Breast epithelium (tissue), 4 donors: ENCODE measurements at places on chromosomes 16 and 17. TPM values are rescaled to one million over a fixed set of nuclear protein-coding genes. Genes with fewer than 3 reads are reported as not detected.

- peak overlapping the region; percentile 49 for H3K27ac ChIP-seq
- H3K4me3 ChIP-seq = no peak overlapping the region
- no peaks in the 10 kb centered on the region for H3K36me3 ChIP-seq
- DNase-seq = no peak
Observed at GRCh38 chr17:32869345-32870026, 7.4 kb downstream of the MYO1D start.

DNA sequence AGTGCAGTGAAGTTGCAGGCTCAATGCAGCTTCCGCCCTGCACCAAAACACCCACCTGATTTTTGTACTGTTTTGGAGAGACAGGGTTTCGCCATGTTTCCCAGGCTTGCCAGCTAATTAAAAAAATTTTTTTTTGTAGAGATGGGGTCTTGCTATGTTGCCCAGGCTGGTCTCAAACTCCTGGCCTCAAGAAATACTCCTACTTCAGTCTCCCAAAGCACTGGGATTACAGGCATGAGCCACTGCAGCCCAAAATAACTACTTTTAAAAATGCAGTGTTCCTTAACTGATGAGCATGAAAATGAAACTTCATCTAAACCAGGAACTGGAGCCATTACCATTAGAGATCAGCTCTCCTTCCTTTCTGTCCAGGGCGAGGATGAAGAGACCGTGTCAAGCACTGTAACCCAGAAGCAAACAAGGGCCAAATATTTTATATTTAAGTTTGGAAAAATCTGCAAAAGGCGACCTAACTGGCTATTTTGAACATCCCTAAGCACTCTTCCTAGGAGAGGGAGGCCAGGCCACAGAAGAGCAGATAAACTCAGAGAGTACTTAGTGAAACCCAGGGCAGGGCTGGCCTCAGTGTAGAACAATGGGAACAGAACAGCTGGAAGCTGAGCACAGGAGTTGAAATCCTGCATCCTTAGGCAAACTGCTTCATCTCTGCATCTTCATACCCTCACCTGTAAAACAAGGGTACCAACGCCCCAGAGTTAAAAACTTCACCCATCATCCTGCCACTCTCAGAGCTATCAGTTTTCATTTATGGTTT is 24.0 kb downstream of the CREBBP start:
- no peak for DNase-seq
- peak overlapping the region; percentile 16 for H3K4me3 ChIP-seq
- no peaks in the 10 kb centered on the region for H3K27me3 ChIP-seq
- H3K27ac ChIP-seq = peak overlapping the region; percentile 52
- H3K36me3 ChIP-seq = no peaks in the 10 kb centered on the region

DNA sequence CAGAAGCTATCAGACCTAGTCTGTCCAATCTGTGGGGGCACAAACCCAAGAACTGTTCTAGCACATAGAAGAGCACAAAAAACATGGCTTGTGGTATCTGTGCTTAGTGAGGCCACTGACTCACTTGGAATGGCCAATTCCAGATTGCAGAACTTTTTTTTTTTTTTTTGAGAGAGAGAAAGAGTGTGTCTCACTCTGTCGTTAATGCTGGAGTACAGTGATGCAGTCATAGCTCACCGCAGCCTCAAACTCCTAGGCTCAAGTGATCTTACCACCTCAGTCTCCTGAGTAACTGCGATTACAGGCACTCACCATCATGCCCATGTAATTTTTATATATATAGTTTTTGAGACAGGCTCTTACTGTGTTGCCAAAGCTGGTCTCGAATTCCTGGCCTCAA is 77.2 kb upstream of the CLEC3A start:
- H3K27ac ChIP-seq = no peak overlapping the region
- H3K4me1 ChIP-seq = no peaks in the 10 kb centered on the region
- no peaks in the 10 kb centered on the region for H3K27me3 ChIP-seq
- H3K4me3 ChIP-seq = no peak overlapping the region

- H3K4me3 ChIP-seq = no peak overlapping the region
- no peaks in the 10 kb centered on the region for H3K36me3 ChIP-seq
- H3K27ac ChIP-seq = no peak overlapping the region
- no peaks in the 10 kb centered on the region for H3K27me3 ChIP-seq
- DNase-seq = no peak
- no peaks in the 10 kb centered on the region for H3K4me1 ChIP-seq
Observed at GRCh38 chr17:8941520-8941919, 24.0 kb downstream of the PIK3R5 start.

DNA sequence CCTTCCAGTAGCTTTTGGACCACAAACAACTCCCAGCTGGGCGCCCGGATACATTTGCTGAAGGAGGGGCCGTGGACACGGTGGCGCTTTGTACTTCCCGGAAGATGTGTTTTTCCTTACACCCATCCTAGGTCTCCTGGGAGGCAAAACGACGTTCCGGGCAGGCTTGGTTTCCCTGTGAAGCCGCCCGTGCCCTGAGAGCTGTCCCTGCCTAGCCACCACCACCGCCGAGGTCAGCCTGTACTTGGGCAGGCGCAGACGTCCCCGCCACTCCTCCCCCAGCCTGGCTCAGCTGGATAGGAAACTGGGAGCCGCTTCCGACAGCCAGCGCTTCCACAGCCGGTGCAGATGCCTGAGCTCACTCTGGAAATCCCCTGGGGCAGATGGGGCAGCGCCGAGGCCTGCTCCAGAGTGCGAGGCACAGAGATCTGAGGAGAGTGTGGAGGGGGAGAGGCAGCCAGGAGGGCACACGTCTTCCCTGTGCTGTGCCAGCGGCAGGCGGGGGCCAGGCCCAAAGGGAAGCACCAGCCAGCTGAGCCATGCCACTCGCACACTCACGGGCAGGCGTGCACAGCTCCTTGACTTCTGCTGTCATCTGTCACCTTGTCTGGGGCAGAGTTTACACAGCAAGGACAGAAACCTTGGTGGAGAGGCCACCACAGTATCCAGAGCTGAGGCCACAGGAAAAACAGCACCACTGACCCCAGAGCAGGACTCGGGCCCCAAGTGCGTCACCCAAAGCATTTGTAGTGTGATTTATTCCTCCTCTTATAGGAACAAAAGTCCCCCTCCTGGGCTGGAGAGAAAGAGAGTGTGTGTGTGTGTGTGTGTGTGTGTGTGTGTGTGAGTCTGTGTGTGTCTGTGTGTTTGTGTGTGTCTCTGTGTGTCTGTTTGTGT is 3.0 kb downstream of the RHBDF2 start:
- no peaks in the 10 kb centered on the region for H3K27me3 ChIP-seq
- H3K4me1 ChIP-seq = peaks cover 23% of the 10 kb centered on the region
- H3K36me3 ChIP-seq = no peaks in the 10 kb centered on the region
- peak; percentile 74 for DNase-seq

- peaks cover 5% of the 10 kb centered on the region for H3K4me1 ChIP-seq
- H3K36me3 ChIP-seq = no peaks in the 10 kb centered on the region
- H3K27me3 ChIP-seq = no peaks in the 10 kb centered on the region
- H3K4me3 ChIP-seq = peak overlapping the region; percentile 31
- DNase-seq = no peak
- H3K27ac ChIP-seq = peak overlapping the region; percentile 64
Observed at GRCh38 chr16:15855704-15856003, 1.2 kb downstream of the MYH11 start.

GRCh38 chr16:83900571-83900970 is 1.7 kb downstream of the MLYCD start:
- no peak for DNase-seq
- H3K27ac ChIP-seq = no peak overlapping the region
- no peak overlapping the region for H3K4me3 ChIP-seq
- no peaks in the 10 kb centered on the region for H3K4me1 ChIP-seq
- no peaks in the 10 kb centered on the region for H3K27me3 ChIP-seq

DNA sequence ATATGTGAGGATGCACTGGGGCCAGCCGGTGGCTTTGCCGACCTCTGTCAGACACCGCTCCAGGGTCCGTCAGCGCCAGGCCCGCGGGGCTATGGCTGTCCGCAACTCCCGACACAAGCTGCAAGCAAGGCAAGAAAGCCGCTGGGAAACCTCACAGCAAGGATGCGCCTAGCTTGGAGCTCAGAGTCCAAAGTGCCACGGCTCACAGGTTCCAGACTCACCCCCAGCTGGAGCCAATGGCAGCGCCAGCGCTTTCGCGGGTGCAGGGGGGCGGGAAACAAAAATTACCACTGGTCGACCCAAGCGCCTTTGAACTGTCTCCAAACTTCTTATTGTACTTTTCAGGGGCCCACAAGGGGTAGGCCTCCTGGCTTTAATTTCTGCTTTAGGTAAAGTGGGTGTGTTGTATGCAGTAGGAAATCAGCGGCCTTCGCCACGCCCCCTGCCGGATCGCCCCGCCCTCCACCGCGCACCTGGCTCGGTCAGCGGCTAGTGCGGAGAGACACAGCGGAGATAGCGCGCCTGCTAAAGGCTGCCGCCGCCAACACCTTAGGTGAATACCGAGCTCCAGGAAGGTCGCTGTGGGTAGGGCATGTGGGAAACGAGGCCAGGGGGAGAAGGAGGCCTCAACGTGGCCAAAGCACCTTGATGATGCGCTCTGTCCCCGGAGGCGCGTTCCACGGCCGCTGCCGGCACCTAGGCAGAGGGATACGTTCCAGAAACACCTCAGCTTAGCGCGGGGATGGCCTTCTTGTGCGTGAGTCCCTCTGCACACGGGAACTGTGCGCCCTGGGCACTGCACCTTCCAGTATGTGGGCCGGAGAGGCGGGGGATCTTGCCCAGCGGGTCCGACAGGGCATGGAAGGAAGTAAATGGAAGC is 61.0 kb upstream of the RBL2 start:
- DNase-seq = peak; percentile 63
- peak overlapping the region; percentile 60 for H3K4me3 ChIP-seq
- H3K27ac ChIP-seq = no peak overlapping the region
- no peaks in the 10 kb centered on the region for H3K27me3 ChIP-seq
- no peaks in the 10 kb centered on the region for H3K4me1 ChIP-seq

- no peaks in the 10 kb centered on the region for H3K36me3 ChIP-seq
- H3K27ac ChIP-seq = no peak overlapping the region
- no peaks in the 10 kb centered on the region for H3K27me3 ChIP-seq
- DNase-seq = no peak
Observed at GRCh38 chr17:35080536-35080935, 17.0 kb upstream of the RFFL start.

- H3K4me3 ChIP-seq = no peak overlapping the region
- no peak for DNase-seq
- H3K4me1 ChIP-seq = no peaks in the 10 kb centered on the region
Observed at GRCh38 chr16:56011808-56012481, 136.8 kb upstream of the CES5A start.

DNA sequence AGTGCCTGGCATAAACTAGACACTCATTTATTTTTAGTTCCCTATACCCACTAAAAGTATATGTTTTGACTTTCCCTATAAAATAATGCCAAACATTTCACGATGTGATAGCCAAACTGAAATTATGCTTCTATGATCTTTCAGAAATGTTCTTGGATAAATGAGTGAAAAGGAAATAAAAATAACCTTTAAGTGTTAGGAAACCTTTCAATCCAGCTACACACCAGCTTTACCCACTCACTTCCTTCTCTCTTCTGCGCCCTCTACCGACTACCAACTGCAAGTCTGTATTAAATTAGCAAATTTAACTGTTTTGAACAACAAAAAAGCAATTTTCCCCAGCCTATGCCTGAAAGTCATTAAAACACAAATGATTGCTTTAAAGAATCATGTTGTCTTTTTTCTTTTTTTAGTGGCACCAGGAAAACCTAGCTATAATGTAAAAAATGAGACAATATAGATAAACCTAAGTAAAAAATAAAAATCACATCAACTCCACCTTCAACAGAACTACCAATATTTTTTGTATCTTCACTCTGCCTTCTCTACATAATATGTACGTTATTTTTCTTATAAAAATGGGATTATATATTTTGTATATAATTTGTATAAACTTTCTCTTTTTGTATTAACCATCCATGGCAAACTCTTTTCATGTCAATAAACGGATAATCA is 13.2 kb upstream of the TMEM100 start:
- no peak overlapping the region for H3K4me3 ChIP-seq
- H3K27me3 ChIP-seq = no peaks in the 10 kb centered on the region
- DNase-seq = no peak
- no peaks in the 10 kb centered on the region for H3K4me1 ChIP-seq

DNA sequence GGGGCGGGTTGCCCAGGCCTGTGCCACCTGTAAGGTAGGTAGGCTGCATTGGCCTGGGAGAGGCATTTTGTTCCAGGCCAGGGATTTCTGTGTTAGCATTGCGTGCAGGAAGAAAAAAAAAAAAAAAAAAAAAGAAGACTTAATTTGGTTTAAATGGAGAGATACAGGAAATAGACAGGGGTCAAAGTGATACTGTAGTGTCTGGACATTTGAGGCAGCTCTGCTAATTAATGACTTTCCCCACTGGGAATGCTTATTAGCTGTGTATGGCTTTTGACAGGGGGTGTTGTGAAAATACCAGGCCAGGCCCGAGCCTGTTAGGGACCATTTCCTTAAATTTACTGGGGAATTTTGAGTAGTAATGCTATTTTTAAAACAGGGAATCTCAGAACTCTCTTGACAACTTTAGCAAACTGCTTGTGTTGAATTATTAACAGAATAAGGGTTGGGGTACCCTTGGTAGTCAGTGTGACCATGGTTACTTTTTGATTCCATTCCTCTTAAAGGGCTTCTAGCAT is 1.0 kb downstream of the MAP2K4 start:
- no peaks in the 10 kb centered on the region for H3K27me3 ChIP-seq
- no peak for DNase-seq
- H3K4me3 ChIP-seq = peak overlapping the region; percentile 92
- peaks cover 5% of the 10 kb centered on the region for H3K4me1 ChIP-seq

DNA sequence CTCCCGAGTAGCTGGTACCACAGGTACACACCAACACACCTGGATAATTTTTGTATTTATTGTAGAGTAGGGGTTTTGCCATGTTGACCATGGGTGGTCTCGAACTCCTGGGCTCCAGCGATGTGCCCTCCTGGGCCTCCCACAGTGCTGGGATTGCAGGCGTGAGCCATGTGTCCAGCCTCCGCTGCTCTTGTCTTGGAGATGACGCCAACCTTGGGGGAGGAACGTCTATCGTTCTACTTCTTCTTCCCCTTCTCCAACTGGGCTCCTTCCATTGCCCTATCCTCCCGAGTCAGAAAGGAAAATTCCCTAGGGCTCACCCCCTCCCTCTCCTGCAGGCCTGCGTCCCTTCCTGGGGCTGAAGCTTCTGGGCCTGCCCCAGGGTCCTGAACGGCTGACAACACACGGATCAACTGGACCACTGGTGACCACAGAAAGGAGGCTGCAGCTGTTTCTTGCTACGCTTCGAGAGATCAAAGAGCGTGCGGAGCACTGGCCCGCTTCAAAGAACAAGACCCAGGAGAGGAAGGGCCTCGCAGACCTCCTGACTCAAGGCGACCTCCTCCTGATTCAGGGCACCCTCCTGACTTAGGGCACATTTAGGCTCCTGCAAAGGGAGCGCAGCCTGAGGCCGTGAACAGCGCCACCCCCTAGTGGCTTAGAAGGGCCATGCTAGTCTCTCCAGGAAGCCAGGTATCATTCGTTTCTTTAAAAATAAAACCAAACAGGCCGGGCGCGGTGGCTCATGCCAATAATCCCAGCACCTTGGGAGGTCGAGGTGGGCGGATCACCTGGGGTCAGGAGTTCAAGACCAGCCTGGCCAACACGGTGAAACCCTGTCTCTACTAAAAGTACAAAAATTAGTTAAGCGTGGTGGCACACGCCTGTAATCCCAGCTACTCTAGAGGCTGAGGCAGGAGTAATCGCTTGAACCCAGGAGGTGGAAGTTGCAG is 48.5 kb upstream of the HELZ start:
- no peaks in the 10 kb centered on the region for H3K27me3 ChIP-seq
- no peaks in the 10 kb centered on the region for H3K36me3 ChIP-seq
- no peak overlapping the region for H3K27ac ChIP-seq

Gene NDRG4
- total RNA-seq = 35.0 TPM

Gene FBXO39
- 1.0 TPM for total RNA-seq

Gene TBC1D26
- 0.33 TPM for total RNA-seq

Gene CDRT15L2
- not detected for total RNA-seq

Gene RGS11
- 3.1 TPM for total RNA-seq

Gene CLEC18A
- total RNA-seq = 1.3 TPM
